ENCODE measurements at places on chromosomes 5 and 9. TPM values are rescaled to one million over a fixed set of nuclear protein-coding genes. Genes with fewer than 3 reads are reported as not detected.

DNA sequence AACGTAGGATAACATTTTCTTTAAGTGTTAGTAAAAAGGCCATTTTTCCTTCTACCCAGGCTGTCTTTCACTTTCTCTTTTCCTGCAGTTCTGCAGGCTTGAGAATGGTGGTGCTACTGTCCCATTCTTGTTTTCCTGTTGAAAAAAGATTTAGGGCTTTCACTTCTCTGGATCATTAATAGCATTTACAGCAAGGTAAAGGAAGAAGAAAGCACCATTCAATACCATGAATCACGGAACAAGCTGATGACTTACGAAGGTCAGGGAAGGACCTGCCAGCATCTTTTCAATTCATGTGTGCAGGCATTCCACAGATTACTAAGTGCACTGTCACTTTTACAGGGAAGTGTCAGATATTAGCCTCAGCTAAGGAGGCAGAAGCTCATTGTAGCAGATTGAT is 292.8 kb downstream of the YTHDC2 start:
- peak; percentile 66 for DNase-seq
- no peaks in the 10 kb centered on the region for H3K36me3 ChIP-seq
- peaks cover 14% of the 10 kb centered on the region for H3K4me1 ChIP-seq
- no peak overlapping the region for H3K4me3 ChIP-seq
- peak overlapping the region; percentile 10 for H3K27ac ChIP-seq
- H3K27me3 ChIP-seq = no peaks in the 10 kb centered on the region

Gene CCL27
- not detected for total RNA-seq

- no peaks in the 10 kb centered on the region for H3K27me3 ChIP-seq
- no peak overlapping the region for H3K4me3 ChIP-seq
- H3K4me1 ChIP-seq = no peaks in the 10 kb centered on the region
- H3K36me3 ChIP-seq = no peaks in the 10 kb centered on the region
- DNase-seq = no peak
Measured at GRCh38 chr9:124231095-124231737, 26.5 kb upstream of the NEK6 start.

- H3K27ac ChIP-seq = no peak overlapping the region
- H3K36me3 ChIP-seq = no peaks in the 10 kb centered on the region
- H3K4me1 ChIP-seq = peaks cover 8% of the 10 kb centered on the region
- H3K4me3 ChIP-seq = no peak overlapping the region
- peaks cover 4% of the 10 kb centered on the region for H3K27me3 ChIP-seq
- peak; percentile 40 for DNase-seq
Measured at GRCh38 chr9:34559624-34560455, 29.7 kb downstream of the CNTFR start.

DNA sequence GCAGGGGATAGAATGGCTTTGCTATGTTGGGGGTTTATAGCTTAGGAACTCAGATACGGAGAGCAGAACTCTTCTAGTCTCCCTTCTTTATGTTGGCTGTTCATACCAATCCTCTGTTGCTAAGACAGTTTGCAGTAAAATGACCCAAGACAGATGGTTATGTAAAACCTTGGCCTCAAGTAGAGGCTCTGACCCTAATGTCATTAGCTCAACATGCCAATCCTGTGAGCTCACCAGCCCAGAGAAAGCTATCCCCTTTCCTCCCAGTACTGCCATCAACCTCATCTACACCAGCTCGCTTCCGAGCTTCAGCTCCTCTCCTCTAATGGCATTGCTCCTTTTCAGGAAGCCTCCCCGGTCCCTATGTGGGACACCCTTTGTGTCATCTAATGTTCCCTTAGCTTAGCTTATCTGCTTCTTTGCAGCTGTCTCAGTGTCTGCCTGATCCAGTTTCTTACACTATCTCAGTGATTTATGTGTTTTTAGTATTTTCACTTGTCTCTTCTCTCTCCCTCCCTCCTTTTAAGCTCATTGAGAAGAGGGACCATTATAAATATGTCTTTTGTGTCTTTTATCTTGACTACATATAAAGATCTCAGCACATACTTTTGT is 281.3 kb upstream of the CLINT1 start:
- peak; percentile 70 for DNase-seq
- no peaks in the 10 kb centered on the region for H3K36me3 ChIP-seq
- H3K27ac ChIP-seq = peak overlapping the region; percentile 47
- H3K4me3 ChIP-seq = no peak overlapping the region

Gene CDH6
- total RNA-seq = 90.1 TPM

DNA sequence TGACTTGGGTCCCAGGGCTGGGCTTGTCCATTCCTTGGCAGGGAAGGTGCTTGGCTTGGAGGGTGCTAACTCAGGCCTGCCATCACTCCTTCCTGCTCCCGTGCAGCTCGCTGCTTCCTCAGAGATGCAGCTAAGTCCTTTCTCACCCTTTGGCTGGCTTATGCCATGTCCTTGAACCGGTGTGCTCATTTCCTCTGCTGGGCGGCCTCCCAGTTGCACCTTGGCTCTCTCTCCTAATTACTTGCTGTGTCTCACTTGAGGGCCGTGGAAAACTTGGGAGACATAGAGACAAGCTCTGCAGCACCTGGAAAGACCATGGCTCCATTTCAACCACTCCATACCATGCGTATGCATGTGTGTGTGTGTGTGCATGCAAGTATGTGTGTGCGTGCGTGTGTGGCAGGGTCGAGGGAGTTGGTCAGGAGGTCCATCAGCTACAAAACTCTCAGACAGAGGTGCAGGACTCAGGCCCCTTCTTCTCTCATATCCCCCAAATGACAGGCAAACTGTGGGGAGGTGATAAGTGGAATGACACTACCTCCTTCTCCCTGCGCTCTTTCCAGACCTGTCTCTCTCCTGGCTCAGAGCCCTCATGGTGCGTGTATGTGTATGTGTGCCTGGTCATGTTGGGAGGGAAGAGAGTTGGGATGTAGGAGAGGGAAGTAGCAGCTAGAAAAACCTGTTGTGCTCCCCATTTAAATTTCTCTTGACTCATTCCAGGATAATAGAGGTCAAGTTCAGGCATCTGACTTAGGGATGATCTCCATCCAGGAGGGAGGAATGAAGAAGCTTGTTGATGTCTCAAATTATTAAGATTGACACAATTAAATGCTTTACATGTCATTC is 17.6 kb upstream of the MTMR12 start:
- peaks cover 2% of the 10 kb centered on the region for H3K27me3 ChIP-seq
- no peak for DNase-seq
- no peaks in the 10 kb centered on the region for H3K4me1 ChIP-seq
- no peaks in the 10 kb centered on the region for H3K36me3 ChIP-seq

Gene GRM6
- total RNA-seq = not detected

DNA sequence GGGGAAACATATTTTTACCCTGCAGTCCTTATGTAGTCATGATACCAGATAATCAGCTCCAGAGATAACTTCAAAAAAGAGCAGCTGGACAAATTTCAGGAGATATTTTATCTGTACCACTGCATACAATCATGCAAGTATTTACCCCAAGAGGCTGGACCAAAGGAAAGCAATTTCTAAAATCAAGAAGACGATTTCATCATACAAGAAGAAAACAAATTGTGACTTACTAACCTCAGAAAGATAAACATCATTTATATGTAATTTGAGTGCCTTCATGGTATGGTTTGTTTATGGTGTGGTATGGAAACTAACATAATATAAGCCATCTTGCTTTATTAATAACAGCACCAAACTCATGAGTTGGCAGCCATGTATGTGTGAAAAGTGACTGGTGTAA is 603.6 kb downstream of the PSAT1 start:
- H3K4me1 ChIP-seq = no peaks in the 10 kb centered on the region
- no peaks in the 10 kb centered on the region for H3K27me3 ChIP-seq
- no peak overlapping the region for H3K4me3 ChIP-seq
- no peak overlapping the region for H3K27ac ChIP-seq

DNA sequence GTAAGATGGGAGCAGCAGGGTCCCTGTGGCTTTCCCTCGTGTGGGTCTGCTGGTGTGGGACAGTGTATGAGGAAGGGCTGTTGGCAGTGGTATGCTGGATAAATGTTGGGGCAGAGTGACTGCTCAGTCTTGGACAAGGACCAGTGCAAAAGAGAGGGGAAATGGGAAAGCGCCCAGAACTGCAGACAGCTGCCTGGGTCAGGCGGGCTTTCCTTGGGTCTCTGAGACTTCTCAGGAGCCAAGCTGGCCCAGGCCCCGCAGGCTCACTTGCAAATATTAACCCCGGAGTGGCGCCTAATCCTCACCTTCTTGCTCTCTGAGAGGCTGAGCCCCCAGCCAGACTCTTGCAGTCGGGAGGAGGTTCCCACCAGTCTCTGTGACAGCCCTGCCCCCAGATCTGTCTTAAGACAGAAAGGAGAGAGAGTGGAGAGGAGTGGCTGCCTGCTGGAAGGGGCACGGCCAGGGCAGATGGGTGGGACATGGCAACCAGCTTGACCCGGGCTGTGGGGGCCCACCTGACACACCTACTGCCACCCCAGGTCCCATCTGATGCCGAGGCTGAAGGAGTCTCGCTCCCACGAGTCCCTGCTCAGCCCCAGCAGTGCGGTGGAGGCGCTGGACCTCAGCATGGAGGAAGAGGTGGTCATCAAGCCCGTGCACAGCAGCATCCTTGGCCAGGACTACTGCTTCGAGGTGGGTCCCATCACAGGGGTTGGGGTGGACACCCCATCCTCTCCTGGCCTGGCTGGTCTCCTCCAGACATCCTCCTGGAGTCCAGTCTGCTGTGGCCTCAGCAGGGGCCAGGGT is 105.2 kb downstream of the DAB2IP start:
- H3K36me3 ChIP-seq = peaks cover 2% of the 10 kb centered on the region
- H3K4me3 ChIP-seq = no peak overlapping the region
- no peaks in the 10 kb centered on the region for H3K27me3 ChIP-seq

- H3K4me3 ChIP-seq = no peak overlapping the region
- H3K27me3 ChIP-seq = no peaks in the 10 kb centered on the region
- DNase-seq = no peak
- peaks cover 7% of the 10 kb centered on the region for H3K4me1 ChIP-seq
- H3K36me3 ChIP-seq = peaks cover 10% of the 10 kb centered on the region
Measured at GRCh38 chr9:93645149-93645889, 68.9 kb downstream of the PHF2 start.

- no peaks in the 10 kb centered on the region for H3K36me3 ChIP-seq
- no peak overlapping the region for H3K27ac ChIP-seq
- H3K4me3 ChIP-seq = no peak overlapping the region
- peak; percentile 75 for DNase-seq
- peaks cover 25% of the 10 kb centered on the region for H3K4me1 ChIP-seq
- no peaks in the 10 kb centered on the region for H3K27me3 ChIP-seq
Measured at GRCh38 chr5:145989428-145989827, 53.0 kb downstream of the SH3RF2 start.

GRCh38 chr9:100466171-100466828 is 6.6 kb upstream of the TMEFF1 start:
- no peaks in the 10 kb centered on the region for H3K27me3 ChIP-seq

Gene RPP25L
- total RNA-seq = 13.9 TPM

DNA sequence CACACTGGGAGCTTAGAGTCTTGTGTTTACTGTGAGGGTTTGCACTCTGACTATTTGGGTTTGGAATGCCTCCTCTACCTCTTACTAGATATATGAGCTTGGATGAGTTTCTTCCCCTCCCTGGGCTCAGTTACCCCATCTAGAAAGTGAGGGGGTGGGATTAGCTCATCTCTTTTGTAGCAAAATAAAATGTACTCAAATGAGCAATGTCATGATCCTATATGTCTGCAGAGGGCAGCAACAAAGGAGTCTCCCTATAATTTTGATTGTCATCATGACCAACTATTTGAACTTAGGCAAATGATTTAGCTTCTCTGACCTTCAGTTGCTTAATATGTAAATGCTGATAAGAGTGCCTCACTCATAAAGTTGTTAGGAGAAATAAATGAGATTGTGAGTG is 109.0 kb downstream of the DPYSL3 start:
- peaks cover 59% of the 10 kb centered on the region for H3K36me3 ChIP-seq
- no peak overlapping the region for H3K4me3 ChIP-seq
- no peaks in the 10 kb centered on the region for H3K27me3 ChIP-seq
- peaks cover 32% of the 10 kb centered on the region for H3K4me1 ChIP-seq
- no peak for DNase-seq
- peak overlapping the region; percentile 50 for H3K27ac ChIP-seq

Gene CDKN2B
- total RNA-seq = 306 TPM

DNA sequence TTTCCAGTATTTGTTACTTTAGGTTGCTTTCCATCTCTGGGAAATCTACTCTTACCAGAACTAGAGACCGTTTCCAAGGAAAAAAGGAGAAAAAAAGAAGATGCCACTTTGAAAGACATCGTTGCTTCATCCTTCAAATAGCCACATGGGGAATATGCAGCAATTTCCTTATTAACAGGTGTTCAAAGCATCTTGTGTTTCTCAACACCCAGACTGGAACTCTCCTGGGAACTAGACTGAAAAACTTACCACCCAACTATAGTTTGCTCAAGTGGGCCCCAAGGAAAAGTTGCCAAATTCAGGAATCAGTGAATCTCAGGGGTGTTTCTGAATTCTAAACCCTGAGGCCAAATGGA is 80.0 kb upstream of the JAK2 start:
- no peak for DNase-seq
- H3K4me3 ChIP-seq = no peak overlapping the region
- no peaks in the 10 kb centered on the region for H3K36me3 ChIP-seq
- peaks cover 16% of the 10 kb centered on the region for H3K4me1 ChIP-seq
- peaks cover 2% of the 10 kb centered on the region for H3K27me3 ChIP-seq
- H3K27ac ChIP-seq = no peak overlapping the region

Gene FOXD4
- 0.31 TPM for total RNA-seq

Gene DCP2
- total RNA-seq = 48.9 TPM

DNA sequence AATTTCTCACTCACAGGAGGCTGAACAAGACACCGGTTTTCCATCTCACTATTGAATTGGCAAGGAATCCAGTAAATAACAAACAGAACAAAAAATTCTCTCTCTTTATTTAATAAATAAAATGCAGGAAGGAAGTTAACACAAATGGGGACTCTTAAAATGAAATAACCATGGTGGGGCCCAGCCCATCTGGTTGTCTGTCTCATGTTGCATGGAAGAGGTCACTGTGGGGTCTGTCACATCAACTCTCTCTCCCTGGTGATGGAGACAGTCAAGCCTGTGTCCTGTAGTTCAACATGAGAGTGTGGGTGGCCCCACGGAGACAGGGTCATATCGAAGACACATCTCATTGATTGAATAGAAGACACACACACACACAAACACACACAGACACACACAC is 297.7 kb downstream of the IRX2 start:
- H3K36me3 ChIP-seq = no peaks in the 10 kb centered on the region
- H3K4me3 ChIP-seq = no peak overlapping the region
- no peaks in the 10 kb centered on the region for H3K27me3 ChIP-seq
- no peaks in the 10 kb centered on the region for H3K4me1 ChIP-seq

- H3K27me3 ChIP-seq = no peaks in the 10 kb centered on the region
- no peak overlapping the region for H3K27ac ChIP-seq
- no peaks in the 10 kb centered on the region for H3K4me1 ChIP-seq
- H3K4me3 ChIP-seq = no peak overlapping the region
Measured at GRCh38 chr5:53730943-53731342, 170.5 kb downstream of the NDUFS4 start.

GRCh38 chr9:115200711-115201505 is 83.0 kb upstream of the TNC start:
- DNase-seq = peak; percentile 63
- no peak overlapping the region for H3K4me3 ChIP-seq
- H3K27ac ChIP-seq = no peak overlapping the region
- peaks cover 33% of the 10 kb centered on the region for H3K4me1 ChIP-seq

- no peaks in the 10 kb centered on the region for H3K36me3 ChIP-seq
- H3K27me3 ChIP-seq = no peaks in the 10 kb centered on the region
- H3K27ac ChIP-seq = no peak overlapping the region
- DNase-seq = no peak
- no peak overlapping the region for H3K4me3 ChIP-seq
Measured at GRCh38 chr5:146643776-146644175, 127.8 kb upstream of the GPR151 start.

Gene PCDHB14
- total RNA-seq = 6.4 TPM

Measured in astrocyte (in vitro differentiated cells and primary cell).